GM12878 (cell line): ENCODE measurements at places on chromosomes 7 and 10. TPM values are rescaled to one million over a fixed set of nuclear protein-coding genes. Genes with fewer than 3 reads are reported as not detected.

Gene ZNF680
- 8.0 TPM in 2 replicates for total RNA-seq

Gene ANXA8
- 0.19 TPM in 1 of 2 replicates, not detected in the other for total RNA-seq

Gene TDRD1
- total RNA-seq, result not detected in 2 replicates

Gene ERVW-1
- not detected in 2 replicates for total RNA-seq

Gene OR2A14
- total RNA-seq, result not detected in 2 replicates

Gene SFTPA1
- total RNA-seq, result 2.4 and 3.7 TPM in 2 replicates

Gene NKX2-3
- total RNA-seq, result not detected in 2 replicates

Gene CFAP58
- 0.19 and 0.26 TPM in 2 replicates for total RNA-seq

Gene TEX36
- total RNA-seq, result not detected in 2 replicates

Gene OPN1SW
- not detected in 2 replicates for total RNA-seq

Gene OR2A42
- total RNA-seq, result not detected in 2 replicates

Gene GPR146
- 0.51 and 1.1 TPM in 2 replicates for total RNA-seq

Gene ZNF316
- 22.7 and 28.9 TPM in 2 replicates for total RNA-seq

Gene DNAJC12
- total RNA-seq, result 1.2 and 2.1 TPM in 2 replicates

Gene TMEM270
- total RNA-seq, result not detected in 2 replicates

Gene SORBS1
- 0.51 and 0.56 TPM in 2 replicates for total RNA-seq

Gene ACTA2
- 38.4 and 39.2 TPM in 2 replicates for total RNA-seq

Gene SEMA3D
- total RNA-seq, result not detected in 2 replicates

Gene FGF8
- not detected in 2 replicates for total RNA-seq

Gene STRA8
- total RNA-seq, result not detected in 2 replicates

Gene PNLIPRP3
- not detected in 2 replicates for total RNA-seq

Gene OPN4
- total RNA-seq, result not detected in 2 replicates

Gene CPA2
- 1.4 and 1.9 TPM in 2 replicates for total RNA-seq

Gene MYL10
- not detected in 2 replicates for total RNA-seq

Gene FBXL13
- 0.16 and 0.95 TPM in 2 replicates for total RNA-seq

Gene ATG9B
- total RNA-seq, result 0.36 and 0.48 TPM in 2 replicates

Gene EPO
- 0.16 TPM in 1 of 2 replicates, not detected in the other for total RNA-seq

Gene POU6F2
- total RNA-seq, result not detected in 2 replicates

Gene CPXM2
- total RNA-seq, result 0.58 and 0.67 TPM in 2 replicates

Gene PLA2G12B
- total RNA-seq, result not detected in 2 replicates

Gene SH2D4B
- total RNA-seq, result 0.13 and 0.19 TPM in 2 replicates

Gene EPHA1
- 0.21 and 0.29 TPM in 2 replicates for total RNA-seq

Gene BTBD16
- not detected in 2 replicates for total RNA-seq

Gene C10orf53
- total RNA-seq, result not detected in 2 replicates

Gene WEE2
- 0.24 TPM in 1 of 2 replicates, not detected in the other for total RNA-seq

Gene CC2D2B
- 0.72 and 0.80 TPM in 2 replicates for total RNA-seq

Gene C7orf57
- total RNA-seq, result not detected in 2 replicates

Gene ABCA13
- 0.03 TPM in 1 of 2 replicates, not detected in the other for total RNA-seq

Gene CYP3A7
- total RNA-seq, result not detected in 2 replicates
